ENCODE measurements at places on chromosomes 11 and 22. TPM values are rescaled to one million over a fixed set of nuclear protein-coding genes. Genes with fewer than 3 reads are reported as not detected.

Gene OR56A1
- total RNA-seq, result 0.09 TPM

Gene BEST1
- 0.23 TPM for total RNA-seq

Gene OR5P2
- total RNA-seq, result not detected

- no peak for DNase-seq
Observed at GRCh38 chr22:42719133-42719532, 1.5 kb downstream of the A4GALT start.

GRCh38 chr11:128492903-128493569 lies 94.3 kb downstream of the ETS1 start:
- DNase-seq, result no peak

- no peak for DNase-seq
Observed at GRCh38 chr11:3138178-3139085, 26.7 kb downstream of the OSBPL5 start.

DNA sequence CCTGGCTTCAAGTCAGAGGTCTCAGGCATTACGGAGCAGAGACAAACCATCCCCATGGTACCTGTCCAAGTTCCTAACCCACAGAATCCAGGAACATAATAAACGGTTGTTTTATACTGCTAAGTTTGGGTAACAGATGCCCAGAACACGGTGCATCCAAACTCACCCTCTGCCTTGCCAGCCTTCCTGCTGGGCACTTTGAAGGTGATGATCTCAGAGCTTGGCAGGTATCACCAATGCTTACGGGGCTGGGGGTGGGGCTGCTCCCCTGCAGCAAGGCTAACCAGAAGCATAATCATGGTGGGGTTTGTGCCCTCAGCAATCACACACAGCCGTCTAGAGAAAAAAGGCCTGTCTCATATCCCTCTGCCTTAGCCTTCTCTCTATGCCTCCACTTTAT lies 27.1 kb downstream of the DKK3 start:
- DNase-seq, result no peak

- no peak for DNase-seq
Observed at GRCh38 chr22:40414311-40414710, 43.9 kb downstream of the SGSM3 start.

GRCh38 chr11:8034604-8035190 lies 46.3 kb upstream of the TUB start:
- DNase-seq, result peak; percentile 26

- DNase-seq, result peak; percentile 71
Observed at GRCh38 chr11:133951327-133952198, 5.2 kb downstream of the IGSF9B start.

Data from H1 (cell line).